Activated naive CD4-positive, alpha-beta T cell treated with anti-CD3 and anti-CD28 coated beads for 36 hours (primary cell): ENCODE measurements at places on chromosomes 2 and 18.

GRCh38 chr18:48575658-48576456, 37.0 kb downstream of the CTIF start:
- no peak for DNase-seq

- DNase-seq = no peak
Observed at GRCh38 chr18:68667121-68667520, 47.8 kb downstream of the TMX3 start.

DNA sequence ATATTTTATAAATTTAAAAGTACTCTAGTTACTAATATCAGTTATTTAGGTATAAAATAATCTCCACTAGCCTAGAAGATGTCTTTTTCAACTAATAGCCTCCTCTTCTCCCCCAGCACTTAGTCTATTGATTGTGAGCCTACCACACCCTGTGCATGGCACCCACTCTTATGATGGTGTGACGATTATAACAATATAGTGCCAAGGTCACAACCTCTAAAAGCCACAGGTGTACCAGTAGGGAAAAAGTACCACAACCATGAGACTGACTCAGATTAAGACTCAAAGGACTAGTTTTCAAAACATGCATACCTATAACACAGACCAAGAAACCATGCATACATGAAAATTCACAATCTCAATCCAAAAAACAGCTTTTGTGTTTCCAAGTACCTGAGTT, 27.6 kb downstream of the THADA start:
- DNase-seq = no peak

DNA sequence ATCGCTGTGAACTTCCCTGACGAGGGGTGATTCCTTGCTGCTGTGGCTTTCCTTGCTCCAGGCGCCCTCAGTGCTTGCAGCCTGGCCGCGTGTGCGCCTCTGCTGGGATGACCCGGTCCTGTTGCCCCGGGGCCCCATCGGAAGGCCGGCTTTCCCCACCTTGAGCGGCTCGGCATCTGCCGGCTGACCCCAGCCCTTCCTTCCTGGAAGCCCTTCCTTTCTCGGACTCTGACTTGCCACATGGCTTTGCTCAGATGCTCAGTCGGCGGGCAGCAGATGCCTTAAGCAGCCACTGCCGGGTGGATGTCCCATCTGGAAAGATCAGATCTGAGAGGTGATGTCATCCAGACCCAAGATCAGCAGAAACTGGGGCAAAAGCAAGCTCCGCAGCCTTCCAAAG, 100.5 kb upstream of the ODC1 start:
- no peak for DNase-seq

DNA sequence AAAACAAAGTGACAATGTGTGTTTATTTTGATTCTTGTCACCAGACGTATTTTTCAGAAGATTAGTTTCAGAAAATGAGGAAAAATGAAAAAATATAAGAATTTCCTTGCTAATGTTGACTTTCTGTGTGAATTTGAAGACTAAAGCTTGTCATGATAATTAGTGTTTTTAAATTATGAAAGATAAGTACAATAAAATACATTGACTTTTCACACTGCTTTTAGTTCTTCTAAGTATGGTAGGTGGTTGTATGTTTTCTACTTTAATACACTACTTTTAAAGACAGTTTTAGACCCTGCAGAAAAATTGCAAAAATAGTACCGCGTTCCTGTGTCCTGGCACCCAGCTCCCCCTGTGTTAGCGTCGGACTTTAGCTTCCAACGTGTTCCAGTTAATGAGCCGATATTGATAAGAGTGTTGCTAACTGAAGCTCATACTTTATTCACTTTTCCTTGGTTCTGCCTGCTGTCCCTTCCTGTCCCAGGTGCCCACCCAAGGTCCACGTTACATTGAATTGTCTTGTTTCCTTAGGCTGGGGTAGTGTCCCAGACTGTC, 695 bp downstream of the RBFA start:
- DNase-seq = no peak

GRCh38 chr2:159562248-159562647, 54.1 kb downstream of the BAZ2B start:
- DNase-seq = no peak
